ENCODE measurements at places on chromosomes 2 and 18. TPM values are rescaled to one million over a fixed set of nuclear protein-coding genes. Genes with fewer than 3 reads are reported as not detected.

- no peak for DNase-seq
Measured at GRCh38 chr2:176079831-176080539, 3.8 kb downstream of the EVX2 start.

GRCh38 chr2:18519914-18520450, 40.5 kb downstream of the RDH14 start:
- no peak for DNase-seq

GRCh38 chr2:76512201-76512820, 801.6 kb upstream of the GCFC2 start:
- no peak for DNase-seq

DNA sequence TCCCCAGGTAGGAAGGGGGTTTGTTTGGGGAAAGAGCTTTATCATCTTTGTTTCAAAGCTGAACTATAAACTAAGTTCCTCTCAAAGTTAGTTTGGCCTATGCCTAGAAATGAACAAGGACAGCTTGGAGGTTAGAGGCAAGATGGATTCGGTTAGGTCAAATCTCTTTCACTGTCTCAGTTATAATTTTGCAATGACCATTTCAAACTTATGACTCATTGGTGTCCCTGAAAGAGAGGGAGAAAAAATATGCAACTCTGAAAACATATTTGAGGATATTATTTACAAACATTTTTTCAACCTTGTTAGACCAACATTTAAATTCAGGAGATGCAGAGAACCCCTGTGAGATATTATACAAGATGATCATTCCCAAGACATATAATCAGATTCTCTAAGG, 95.7 kb downstream of the EFEMP1 start:
- DNase-seq, result no peak

- DNase-seq, result no peak
Measured at GRCh38 chr18:21897811-21898210, 157.2 kb downstream of the MIB1 start.

DNA sequence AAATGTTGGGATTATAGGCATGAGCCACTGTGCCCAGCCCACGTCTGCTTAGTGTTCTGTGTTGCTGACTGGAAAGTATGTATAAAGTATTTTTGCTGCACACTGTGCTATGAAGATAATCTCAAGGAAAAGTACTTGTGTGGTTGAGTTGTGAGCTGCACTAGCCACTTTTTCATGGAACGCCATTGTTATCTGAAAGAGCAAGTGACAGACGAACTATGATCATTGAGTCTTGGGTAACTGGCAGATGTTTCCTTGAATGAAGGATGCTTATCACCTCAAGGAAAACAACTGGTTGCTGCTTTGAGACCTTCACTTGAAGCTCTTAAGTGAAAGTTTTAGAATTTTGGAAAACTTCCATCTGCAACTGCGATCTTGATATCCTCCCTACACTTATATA, 82.2 kb upstream of the KCTD1 start:
- no peak for DNase-seq

GRCh38 chr2:199810422-199811171, 40.4 kb downstream of the FTCDNL1 start:
- DNase-seq, result no peak

- DNase-seq, result no peak
Measured at GRCh38 chr18:57188851-57189557, 42.1 kb downstream of the BOD1L2 start.

Gene SLC4A5
- total RNA-seq, result 2.3 TPM

Gene IL36RN
- not detected for total RNA-seq

- no peak for DNase-seq
Measured at GRCh38 chr2:79832511-79833234, 319.8 kb downstream of the CTNNA2 start.

All from ovary (tissue), 10 donors.